ENCODE measurements at places on chromosomes 16 and 17.

- no peak for DNase-seq
Measured at GRCh38 chr16:65480281-65481091, 358.6 kb upstream of the CDH11 start.

GRCh38 chr16:85615014-85615851, 2.1 kb downstream of the GSE1 start:
- no peak for DNase-seq

DNA sequence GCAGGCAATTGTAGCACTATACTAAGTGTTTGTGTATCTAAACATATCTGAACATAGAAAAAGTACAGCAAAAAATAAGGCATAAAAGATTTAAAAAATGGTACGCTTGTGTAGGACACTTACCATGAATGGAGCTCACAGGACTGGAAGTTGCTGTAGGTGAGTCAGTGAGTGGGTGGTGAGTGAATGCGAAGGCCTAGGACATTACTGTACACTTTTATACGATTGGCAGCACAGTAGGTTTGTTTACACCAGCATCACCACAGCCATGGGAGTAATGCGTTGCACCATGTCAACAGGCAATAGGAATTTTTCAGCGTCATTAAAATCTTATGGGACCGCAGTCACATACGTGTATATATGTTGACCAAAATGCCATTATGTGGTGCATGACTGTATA, 45.6 kb downstream of the DNAH9 start:
- DNase-seq, result no peak

DNA sequence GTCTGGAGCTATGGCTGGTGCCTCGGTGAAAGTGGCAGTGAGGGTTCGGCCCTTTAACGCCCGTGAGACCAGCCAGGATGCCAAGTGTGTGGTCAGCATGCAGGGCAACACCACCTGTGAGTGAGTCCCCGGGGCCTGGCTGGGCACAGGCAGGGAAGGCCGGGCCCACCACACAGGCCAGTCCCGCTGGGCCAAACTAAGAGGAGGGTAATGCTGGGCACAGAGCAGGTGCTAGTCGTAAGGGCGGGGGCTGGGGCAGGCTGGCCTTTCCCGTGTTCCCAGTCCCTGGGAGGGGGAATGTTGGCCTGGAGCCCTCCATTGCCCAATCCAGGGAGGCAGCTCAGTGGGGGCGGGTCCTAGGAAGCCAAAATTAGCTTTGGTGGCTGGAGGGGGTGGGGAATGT, 2.5 kb downstream of the KIF1C start:
- no peak for DNase-seq

- DNase-seq, result no peak
Measured at GRCh38 chr17:31492880-31493655, 101.6 kb downstream of the RAB11FIP4 start.

DNA sequence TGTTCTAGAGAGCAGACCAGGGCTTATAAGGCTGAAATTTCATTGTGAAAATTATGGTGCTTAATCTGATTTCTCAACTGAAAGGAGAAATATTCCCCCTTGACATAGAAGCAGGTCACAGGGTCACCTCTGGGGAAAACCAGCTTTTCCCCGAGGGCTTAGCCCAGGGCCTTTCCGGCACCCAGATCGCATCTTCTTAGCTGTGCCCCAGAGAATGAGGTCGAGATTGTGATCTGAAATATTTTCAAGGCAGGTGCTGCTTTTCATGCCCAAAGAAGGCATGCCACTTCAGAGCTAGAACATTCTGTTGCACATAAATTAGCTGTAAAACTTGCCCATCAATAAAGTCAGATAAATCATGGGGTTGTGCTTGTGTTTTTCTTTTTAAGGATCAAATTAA, 25.4 kb upstream of the ARHGAP17 start:
- no peak for DNase-seq

DNA sequence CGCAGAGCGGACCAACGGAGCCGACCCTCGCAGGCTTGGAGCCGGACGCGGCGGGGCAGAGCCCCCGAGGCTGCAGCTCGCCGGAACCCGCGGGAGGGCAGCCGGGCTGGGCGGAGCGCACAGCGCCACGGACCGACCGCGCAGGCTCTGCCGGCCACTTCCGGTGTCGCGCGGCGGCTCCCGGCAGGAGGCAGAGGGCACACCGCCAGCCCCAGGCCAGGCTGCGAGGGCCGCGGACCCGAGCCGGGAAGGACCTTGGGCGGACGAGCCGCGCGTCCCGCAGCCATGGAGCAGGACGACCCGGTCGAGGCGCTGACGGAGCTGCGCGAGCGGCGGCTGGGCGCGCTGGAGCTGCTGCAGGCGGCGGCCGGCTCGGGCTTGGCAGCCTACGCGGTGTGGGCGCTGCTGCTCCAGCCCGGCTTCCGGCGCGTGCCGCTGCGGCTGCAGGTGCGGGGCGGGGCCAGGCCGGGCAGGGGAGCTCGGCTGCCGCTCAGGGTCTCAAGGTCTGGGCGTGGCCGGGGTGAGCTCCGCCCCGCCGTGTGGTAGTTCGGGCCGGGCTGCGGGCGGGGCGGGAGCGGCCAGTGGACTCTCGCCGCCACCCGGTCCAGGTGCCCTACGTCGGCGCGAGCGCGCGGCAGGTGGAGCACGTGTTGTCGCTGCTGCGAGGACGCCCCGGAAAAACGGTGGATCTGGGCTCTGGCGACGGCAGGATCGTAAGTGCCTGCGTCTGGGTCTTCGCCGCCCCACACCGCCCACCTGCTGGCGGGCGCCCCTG, at the start of gene ANTKMT:
Gene ANTKMT (plus strand): TSS at position 157 of the 775 bp plus-strand sequence. CDS start 129 bp downstream, at position 286.
- no peak for DNase-seq

GRCh38 chr16:17134586-17134985, 336.2 kb downstream of the XYLT1 start:
- DNase-seq, result no peak

GRCh38 chr16:6558126-6558525, 774.5 kb upstream of the RBFOX1 start:
- DNase-seq, result no peak

DNA sequence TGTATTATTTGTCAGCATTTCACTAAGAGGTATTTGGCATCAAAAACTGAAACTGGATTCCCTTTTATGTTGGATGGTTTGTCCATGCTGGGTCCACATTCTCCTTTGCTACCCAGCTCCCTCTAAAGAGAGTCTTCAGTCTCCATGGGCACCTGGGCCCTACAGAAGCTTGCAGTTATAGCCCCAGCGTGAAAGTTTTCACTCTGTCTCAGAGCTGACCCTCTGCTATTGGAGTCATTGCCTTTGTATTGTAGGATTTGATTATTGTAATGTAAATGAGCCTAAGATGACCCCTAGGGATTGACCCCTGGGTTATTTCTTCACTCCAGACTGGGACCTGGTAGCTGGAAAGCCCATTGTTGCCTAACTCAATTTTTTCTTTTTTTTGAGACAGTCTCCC, 1026.5 kb upstream of the EEF2KMT start:
- no peak for DNase-seq

DNA sequence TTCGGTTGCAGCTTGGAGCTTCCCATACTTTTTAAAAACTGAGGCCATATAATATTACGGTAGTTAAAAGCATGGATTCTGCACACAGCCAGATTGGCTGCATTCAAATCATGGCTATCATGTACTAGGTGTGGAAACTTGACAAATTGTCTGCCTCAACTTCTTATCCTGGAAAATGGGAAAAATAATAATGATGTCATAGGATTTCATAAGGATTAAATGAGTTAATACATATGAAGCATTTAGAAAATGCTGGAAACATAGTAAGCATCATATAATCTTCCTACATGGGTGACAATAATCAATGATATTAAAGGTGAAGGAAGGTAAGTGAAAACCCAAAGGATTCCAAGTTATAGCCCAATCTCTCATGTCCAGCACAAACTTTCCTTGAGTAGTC, 588.5 kb upstream of the HSBP1 start:
- no peak for DNase-seq

DNA sequence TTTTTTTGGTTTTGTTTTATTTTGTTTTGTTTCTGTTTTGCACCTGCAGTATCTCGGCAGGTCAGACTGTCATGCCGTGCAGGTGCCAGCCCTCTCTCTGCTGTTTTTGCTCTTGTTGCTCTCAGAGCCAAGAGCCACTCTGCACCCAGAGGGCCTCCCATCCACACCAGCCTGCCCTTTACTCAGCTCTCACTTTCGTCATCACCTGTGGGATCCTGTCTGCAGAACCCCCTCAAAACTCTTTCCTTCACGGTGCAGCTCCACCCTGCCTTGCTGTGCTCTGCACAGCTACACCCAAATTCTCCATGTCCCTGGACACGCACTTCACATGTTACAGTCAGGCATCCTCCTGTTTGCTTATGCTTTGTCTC, 2.6 kb downstream of the AOC3 start:
- no peak for DNase-seq

DNA sequence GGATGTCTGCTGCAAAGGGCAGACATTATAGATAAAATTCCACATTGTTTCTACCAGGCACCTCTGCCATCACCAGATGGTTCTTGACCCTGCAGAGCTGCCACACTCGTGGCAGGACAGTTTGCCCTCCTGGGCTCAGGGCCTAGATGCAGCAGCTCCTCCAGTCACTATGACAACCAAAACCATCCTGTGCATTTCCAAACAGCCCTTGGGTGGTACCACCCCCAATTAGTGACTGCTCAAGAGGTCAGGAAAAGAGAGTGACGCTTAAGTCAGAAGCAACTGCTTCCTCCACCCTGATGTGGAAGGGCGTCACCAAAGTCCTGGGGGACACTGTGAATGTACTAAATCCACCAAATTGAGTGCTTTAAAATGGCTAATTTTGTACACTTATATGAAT, 109.2 kb downstream of the C16orf95 start:
- DNase-seq, result no peak

- no peak for DNase-seq
Measured at GRCh38 chr16:2702871-2703745, 16.9 kb downstream of the PRSS27 start.

- no peak for DNase-seq
Measured at GRCh38 chr17:49399995-49400394, 14.7 kb downstream of the PHB1 start.

- DNase-seq, result no peak
Measured at GRCh38 chr16:7324321-7324720, 8.3 kb upstream of the RBFOX1 start.

GRCh38 chr16:71622088-71622487, 3.9 kb upstream of the MARVELD3 start:
- DNase-seq, result no peak

DNA sequence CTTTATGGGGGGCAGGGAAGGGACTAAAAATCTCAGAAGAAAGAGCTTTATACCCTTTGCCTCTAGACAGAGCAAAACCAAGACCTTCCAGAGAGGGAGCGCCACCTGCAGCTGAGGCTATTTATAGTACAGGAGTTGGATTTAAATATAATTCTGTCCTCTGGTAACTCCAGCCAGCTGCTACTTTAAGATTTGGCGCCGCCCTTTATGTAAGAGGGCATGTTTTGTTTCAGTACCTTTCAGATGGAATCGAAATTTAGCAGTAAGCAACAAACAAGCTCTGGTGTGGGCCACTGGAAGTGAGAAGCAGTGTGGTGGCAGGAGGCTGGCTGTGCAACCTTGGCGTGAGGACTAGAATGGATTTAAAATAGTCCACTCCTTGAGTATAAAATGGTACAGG, 5.2 kb upstream of the GUCY2D start:
- no peak for DNase-seq

DNA sequence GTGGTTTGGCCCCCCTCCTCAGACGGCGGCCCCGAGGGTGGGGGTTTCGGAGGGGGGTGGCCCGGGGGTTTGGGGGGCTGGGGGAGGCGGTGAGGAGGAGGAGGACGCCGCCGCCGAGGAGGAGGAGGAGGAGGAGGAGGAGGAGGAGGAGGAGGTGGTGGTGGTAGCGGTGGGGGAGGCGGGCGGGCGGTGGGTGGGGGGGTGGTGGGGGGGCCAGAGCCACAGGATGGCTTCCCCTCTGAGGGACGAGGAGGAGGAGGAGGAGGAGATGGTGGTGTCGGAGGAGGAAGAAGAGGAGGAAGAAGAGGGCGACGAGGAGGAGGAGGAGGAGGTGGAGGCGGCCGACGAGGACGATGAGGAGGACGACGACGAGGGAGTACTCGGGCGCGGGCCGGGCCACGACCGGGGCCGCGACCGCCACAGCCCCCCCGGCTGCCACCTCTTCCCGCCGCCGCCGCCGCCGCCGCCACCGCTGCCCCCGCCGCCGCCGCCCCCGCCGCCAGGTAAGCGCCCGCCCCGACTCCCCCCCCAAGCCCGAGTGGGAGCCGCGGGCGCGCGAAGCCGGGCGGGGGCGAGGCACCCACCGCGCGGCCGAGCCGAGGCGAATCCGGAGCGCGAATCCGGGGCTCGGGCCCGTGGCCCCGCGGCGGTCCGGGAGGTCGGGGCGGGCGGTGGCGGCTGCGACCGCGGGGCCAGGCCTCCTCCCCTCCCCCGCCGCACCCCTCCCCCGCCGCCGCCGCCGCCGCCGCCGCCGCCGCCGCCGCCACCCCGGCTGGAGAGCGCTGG, 3.8 kb upstream of the CHD3 start:
- DNase-seq, result no peak

DNA sequence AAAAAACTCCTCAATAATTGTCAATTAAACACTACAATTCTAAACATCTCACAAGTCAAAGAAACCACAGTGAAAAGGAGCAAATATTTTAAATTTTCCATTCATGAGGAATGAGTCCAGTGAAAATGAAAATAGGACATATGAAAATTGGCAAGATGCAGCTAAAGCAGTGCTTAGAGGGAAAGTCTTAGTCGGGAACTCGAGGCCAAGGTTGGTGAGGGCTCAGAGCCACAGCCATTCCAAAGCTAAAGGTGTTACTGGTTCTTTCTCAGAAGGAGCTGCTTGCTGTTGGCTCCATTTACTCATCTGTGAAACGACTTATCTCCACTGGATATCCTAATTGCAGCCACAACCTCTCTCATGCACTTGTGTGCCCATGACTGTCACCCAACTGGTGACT, 6.5 kb downstream of the SLC38A8 start:
- DNase-seq, result no peak

- no peak for DNase-seq
Measured at GRCh38 chr16:1466968-1467521, 7.8 kb downstream of the CLCN7 start.

- no peak for DNase-seq
Measured at GRCh38 chr16:49634235-49635008, 221.5 kb downstream of the ZNF423 start.

All from putamen (tissue), 1 donor.